ENCODE measurements at places on chromosomes 2 and 18.

- DNase-seq = no peak
Observed at GRCh38 chr2:235468978-235469655, 24.7 kb upstream of the AGAP1 start.

DNA sequence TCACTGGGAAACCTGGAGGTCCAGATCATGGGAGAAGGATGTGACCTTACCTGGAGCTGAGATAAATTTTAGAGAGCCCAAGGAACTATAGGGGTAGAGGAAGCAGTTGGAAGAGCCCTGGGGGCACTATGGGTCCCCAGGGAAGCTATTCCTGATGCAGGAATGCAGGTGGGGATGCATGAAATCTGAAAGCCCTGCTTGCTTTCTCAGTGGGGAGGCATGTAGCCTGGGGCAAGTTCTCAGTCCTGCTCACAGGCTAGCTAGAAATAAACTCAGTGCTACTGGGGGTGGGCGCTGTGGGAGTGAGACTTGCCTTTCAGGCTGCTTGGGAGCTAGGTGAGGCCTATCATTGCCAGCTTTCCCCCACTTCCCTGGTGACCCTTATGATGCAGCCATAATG, 499.7 kb downstream of the PTH2R start:
- DNase-seq = no peak

DNA sequence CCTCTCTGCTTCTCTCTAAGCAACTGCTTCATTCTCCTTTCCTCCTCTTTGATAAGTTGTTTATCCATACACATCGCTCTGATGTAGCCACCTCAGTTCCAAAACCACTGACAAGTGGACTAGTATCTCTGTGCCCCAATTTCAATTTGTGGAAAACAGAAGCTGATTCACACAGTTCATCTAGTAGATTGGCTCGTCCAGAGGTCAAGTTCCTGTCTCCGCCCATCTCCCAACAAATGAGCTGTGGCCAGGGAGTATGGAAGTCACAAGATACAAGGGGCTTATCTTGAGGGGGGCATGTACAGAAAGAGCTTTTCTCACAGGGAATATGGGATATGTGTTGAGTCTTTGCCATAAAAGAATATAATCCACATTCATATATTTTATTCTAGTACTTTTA, 17.7 kb upstream of the CHN1 start:
- no peak for DNase-seq

GRCh38 chr2:69241664-69242514, 145.1 kb downstream of the GFPT1 start:
- no peak for DNase-seq

GRCh38 chr2:227720680-227721079, 2.9 kb upstream of the SLC19A3 start:
- DNase-seq = no peak

DNA sequence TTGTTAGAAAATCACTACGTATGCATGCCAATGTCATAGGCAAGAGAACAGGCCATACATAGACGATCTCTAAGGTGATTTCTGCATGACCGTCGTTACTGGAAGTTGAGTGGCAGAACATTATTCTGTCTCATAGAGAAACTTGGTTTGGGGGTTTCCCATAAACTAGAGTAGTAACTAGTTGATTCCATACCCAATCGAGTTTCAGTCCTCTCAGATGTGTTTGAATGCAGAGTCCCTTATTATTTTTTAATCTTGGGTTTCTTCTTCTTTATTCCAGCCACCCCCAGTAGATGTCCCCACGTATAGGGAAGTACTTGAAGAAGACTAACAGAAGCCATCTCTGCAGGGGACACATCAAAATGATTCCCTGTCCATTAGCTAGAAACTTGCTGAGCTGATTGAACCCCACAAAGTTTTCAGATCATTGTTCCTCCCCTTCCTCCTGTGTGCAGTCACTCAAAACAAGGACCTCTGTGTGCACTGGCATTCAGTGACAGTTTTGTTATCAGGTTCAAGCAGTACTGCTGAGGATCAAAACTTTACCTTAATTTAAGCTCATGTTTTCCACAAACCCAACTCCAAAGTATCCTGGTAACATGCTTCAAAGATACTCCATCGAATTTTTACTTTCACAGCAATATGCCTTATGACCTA, 68.4 kb upstream of the CDCA7 start:
- DNase-seq = no peak

- no peak for DNase-seq
Observed at GRCh38 chr2:102186791-102187495, at the start of gene IL1RL2. TSS of gene IL1RL2 (plus strand) at chr2:102187023. CDS start at chr2:102187868, 845 bp downstream.

- DNase-seq = no peak
Observed at GRCh38 chr2:65345631-65346030, 86.8 kb downstream of the SPRED2 start.

DNA sequence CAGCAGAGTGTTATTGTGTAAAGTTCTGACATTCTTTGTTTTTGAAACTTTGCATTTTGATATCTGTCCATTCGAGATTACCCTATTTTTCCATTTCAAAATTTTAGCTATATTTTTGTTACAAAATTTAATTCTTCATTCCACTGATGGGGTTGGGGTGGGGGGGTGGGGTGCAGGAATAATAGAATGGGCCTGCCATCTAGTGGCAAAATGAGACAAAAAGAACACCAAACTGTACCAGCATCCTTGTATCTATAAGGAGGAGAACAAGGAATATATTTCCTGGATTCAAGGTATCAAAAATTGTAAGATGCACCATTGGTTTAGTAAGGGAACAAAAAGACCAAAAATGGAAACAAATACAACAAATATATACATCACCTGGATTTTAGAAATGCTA, 27.9 kb upstream of the TTR start:
- DNase-seq = no peak

DNA sequence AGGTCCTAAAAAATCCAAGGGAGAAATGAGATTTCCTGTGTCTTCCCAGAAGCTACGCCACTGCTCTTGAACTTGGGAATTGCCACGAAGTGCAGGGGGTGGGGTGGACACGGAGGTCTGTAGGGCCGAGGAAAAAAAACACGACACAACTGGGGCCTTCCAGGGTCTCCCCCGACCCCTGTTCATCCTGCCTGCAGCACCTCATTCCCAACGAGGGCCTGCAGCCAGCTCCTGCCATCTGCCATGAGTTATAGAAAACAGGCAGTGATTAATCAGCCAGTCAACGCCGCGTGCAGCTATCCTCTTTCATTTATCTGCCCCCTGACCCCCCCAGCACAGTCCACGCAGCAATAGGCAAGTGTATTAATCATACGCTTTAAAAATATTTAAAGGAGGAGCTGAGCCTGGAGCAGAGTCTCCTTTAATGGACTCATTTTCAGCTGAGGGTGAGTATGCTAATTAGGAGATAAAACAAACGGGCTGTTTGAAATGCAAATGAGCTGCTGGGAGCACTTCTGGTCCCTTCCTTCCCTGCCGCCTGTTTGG, 209.9 kb downstream of the TFCP2L1 start:
- no peak for DNase-seq

GRCh38 chr2:210287301-210287700, 27.7 kb downstream of the MYL1 start:
- no peak for DNase-seq

DNA sequence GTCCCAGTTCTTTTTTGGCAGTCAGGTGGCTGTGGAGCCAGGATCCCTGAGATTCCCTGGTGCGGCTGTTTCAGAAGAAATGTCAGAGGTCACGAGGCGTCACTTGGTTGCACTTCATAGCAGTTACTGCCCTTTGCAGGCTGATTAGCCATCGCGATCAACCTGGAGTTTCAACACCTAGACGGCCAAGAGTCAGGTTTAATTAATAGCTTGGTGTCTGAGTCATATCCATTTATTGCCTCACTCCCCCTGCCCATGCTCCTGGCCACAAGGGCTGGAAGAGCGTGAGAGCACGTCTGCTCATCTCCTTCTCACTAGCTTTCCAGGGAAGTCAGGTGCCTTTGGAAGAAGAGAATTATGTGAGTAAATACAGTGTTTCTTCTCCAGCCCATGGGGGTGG, 552.3 kb downstream of the TSN start:
- DNase-seq = no peak

DNA sequence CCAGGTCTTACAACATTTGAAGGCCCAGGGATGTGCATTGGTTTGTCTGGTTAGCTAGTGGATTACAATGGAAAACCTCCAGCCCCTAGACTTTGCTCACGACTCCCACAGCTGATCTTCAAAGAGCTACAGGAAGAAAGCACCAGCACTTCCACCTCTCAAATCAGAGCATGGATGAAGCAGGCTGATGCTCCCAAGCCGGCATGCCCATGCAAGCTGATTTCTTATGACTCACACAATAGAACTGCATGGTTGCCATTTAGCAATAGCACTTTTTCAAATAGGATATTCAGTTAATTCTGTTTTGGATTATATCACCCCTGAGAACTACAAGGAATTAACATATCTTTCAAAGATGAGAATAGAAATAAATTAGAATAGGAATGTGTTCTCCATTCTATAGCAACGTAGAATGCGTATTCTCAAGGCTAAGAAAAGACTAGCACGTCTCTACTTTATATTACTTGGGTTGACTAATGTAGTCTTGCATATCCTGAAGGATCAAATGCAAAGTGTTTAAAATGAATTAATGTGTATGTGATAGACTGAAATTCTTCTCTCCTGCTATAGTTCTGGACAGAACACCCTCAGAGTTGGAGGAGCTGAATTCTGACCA, 292.4 kb downstream of the TRIB2 start:
- DNase-seq = no peak

GRCh38 chr2:85459771-85460170, 41.3 kb downstream of the SH2D6 start:
- no peak for DNase-seq

Data from stimulated activated CD8-positive, alpha-beta memory T cell treated with anti-CD3 and anti-CD28 coated beads, Interleukin-4, amount 100 ng/mL, for 1 hour (primary cell).